Stimulated activated CD8-positive, alpha-beta memory T cell treated with anti-CD3 and anti-CD28 coated beads, Interleukin-4, amount 100 ng/mL, for 1 hour (primary cell): ENCODE measurements at places on chromosomes 4 and X.

DNA sequence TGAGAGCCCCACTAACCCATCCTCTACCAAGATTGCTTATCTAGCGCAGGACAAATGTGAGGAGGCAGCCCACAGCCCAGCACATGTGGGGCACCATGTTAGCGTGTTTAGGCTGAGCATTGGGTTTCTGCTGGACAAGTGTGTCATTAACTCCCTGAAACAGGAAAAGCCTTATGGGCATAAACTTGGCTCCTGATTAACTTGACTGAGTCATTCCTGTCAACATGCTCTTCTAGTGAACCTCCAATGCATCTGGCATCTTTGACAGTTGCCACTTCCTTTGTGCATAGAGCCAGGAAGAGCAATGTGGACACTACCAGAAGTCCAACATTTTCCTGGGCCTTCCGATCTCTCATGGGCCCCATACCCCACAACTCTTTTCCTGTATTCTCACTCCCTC lies 2.5 kb downstream of the SPIN2A start:
- no peak for DNase-seq

DNA sequence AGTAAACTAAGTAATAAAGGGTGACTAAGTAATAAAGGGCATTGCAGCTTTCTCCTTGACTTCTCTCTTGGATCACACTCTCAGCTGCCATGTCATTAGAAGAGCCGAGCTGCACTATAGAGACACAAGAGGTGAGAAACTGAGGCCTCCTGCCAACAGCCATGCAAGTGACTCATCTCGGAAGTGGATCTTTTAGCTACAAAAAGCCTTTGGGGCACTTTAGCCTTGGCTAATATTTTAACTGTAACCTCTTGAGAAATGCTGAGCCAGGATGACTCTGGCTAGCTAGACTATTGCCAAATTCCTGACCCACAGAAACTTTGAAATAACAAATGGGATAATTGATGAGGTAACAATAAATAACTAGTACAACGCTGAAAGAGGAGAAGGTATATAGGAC lies 1.5 kb upstream of the NEIL3 start:
- DNase-seq, result no peak

DNA sequence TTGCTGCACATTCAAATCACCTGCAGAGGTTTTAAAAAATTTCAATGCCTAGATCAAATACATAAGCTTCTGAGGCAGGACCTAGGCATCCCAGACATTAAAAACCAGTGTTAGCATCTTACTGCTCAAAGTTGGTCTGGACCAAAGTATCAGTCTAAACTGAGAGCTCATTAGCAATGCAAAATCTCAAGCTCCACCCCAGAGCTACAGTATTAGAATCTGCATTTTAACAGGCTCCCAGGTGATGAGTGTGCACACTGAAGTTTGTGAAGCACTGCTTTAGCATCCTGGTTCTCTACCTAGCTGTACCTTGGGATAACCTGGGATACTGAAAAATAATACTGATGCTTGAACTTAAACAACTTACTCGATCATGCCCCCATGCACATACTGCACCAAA lies 96.0 kb downstream of the PRRG1 start:
- DNase-seq, result no peak

- DNase-seq, result no peak
These were observed 3.8 kb downstream of the NAT8L start for GRCh38 chr4:2062808-2063524.

GRCh38 chr4:147808447-147808846 lies 76.6 kb downstream of the ARHGAP10 start:
- no peak for DNase-seq

GRCh38 chrX:16838202-16839066 lies 31.7 kb downstream of the RBBP7 start:
- DNase-seq, result no peak

DNA sequence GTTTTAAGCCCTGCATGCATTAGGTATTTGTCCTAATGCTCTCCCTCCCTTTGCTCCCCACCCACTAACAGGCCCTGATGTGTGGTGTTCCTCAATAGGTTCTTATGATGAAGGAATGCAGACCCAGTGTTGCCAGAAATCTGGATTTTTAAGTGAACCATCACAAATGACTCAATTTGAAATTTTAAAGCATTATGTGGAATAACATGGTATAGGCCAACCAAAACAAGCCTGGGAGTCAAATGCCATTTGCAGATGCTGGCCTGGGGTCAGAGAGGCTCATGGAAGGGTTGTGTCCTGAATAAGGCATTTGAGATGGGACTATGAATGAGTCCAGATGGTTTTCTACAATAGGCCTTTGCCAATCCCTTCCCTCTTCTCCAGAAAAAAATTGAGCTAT lies 179.6 kb downstream of the SHROOM3 start:
- DNase-seq, result no peak

GRCh38 chr4:55183926-55184599 lies 58.7 kb upstream of the KDR start:
- DNase-seq, result no peak

DNA sequence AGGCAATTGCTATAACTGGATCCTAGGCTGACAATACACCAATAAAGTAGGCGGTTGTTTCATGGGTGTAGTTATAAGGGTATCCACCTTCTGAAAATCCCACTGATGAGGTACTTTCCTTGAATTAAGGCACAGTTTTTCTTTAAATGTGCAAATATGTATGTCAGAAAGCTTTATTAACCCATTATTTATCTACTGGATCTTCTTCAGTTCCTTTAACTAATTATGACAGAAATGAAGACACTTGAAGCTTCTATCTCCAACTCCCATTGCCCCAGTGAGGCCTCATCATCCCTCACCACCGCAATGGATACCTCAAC lies 159.6 kb upstream of the KLF3 start:
- DNase-seq, result no peak

DNA sequence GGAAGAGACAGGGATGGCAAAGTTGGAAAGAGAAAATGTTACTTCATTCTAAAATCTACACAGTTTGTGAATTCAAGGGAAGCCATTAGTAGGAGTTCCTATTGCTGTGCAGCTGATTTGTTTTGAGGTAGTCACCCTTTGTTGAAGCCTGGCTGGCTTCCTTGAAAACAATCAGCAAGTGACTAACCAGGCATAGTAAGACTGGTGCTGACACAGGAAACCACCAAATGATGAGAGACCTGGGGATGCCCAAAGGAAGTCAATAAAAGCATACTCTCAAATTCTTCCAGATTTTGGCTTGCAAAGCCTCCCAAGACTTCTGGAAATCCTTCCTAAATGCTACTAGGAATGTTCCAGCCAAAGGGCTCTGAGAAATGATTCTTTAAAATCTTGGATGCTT lies 23.9 kb upstream of the PRDM8 start:
- no peak for DNase-seq

GRCh38 chr4:152937336-152938236 lies 1.5 kb downstream of the FHDC1 start:
- DNase-seq, result no peak

DNA sequence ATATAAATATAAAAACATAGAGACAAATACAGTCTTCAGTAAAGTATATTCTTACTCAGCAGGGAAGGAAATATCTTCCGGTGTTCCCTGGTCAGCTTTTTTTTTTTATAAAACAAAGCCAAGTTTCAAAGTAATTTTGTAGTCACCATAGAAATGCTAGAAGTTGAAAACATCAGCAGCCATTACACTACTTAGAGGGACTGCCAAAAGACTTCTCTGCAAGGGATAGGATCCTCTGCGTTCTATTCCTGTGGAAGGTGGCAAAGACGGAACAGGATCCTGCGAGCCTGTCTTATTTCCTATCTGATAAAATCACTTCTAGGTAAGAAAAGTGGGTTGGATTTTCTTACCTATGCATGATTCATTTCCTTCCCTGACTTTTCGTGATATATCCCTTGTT lies 19.4 kb downstream of the CLDN22 start:
- DNase-seq, result no peak

DNA sequence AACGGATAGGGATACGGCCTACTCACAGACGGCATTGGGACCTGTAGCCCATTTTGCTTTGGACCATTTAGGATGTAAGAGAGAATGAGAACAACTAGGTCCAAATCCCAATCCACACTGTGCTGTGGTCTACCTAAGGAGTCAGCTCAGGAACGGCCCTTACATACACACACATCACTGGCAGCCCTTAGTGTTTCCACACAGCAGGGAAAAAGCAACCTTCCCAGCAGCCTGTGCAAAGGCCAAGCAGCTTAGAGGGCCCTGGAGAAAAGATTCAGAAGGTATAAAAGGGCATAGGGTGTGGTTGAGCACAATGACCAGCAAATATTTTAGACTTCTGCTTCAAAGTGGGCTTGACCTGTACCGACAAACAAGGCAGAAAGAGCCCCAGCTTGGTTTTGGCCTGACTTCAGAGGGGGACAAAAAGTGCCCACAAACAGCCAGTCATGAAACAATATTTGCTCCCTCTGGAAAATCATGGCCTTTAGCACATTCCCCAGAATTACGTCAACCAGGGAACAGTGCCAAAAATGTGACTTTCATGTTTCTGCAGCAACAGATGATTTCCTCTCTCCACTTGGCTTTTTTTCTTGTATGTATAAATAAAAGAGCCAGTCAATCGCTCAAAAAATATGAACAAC lies 359.5 kb upstream of the FGF16 start:
- DNase-seq, result no peak

DNA sequence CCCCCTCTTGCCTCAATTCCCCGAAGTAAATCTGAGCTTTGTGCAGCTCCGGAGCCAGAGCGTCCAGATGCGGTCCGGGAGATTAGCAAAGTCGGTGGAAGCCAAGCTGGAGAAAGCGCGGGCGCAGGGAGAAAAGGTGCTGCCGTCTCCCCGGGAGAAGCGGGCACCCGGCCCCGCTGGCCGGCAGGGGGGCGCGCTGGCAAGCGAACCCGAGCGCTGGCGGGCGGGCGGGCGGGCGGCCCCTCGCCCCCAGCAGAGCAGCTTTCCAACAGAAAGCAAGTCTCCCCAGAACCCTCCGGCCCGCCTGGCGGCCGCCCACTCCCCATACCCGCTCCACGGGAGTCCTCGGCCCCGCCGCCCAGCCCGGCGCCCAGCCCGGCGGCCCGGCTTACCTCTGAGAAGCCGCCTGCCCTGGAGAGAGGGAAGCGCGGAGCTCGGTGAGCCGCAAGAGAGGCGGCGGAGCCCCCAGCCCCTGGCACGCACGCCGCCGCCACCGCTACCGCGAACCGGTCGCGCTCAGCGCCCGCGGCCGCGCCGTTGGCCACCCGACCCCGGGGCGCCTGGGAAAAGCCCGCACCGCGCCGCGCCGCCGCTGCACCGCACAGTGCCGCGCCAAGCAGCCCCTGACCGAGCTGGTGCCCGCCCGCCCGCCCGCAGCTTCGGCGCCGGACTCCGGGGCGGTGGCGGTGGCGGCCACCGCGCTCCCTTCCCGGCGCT lies 529 bp upstream of the CITED1 start:
- no peak for DNase-seq

DNA sequence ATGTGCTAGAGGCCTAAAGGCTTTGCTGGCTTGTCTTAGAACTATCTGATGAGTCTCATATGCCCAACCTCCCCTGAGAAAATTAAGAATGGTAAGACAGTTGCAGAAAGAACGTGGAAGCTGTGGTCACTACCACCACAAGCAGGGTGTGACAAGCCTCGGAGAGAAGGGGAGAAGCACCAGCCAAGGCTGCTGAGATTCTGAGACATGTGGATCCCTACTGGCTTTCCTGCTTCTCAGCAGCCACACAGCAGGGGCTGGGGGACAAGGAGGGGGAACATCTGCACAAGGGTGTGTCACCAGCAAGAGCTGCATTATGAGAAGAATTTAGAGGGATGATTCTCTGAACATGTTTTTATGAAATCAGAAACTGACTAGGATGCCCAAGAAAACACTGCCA lies 19.4 kb downstream of the TAPT1 start:
- no peak for DNase-seq

GRCh38 chrX:110081320-110081719 lies 78.4 kb downstream of the TMEM164 start:
- no peak for DNase-seq

GRCh38 chr4:151781026-151781425 lies 20.2 kb upstream of the GATB start:
- no peak for DNase-seq

GRCh38 chr4:14925471-14925870 lies 76.8 kb upstream of the CPEB2 start:
- no peak for DNase-seq
